ENCODE measurements at places on chromosomes 16 and 17. TPM values are rescaled to one million over a fixed set of nuclear protein-coding genes. Genes with fewer than 3 reads are reported as not detected.

CRISPLD2 gene
- total RNA-seq = 127 TPM

TMEM98 gene
- total RNA-seq = 98.1 TPM

CEP295NL gene
- total RNA-seq = 3.0 TPM

FCSK gene
- total RNA-seq = 11.4 TPM

TERB1 gene
- not detected for total RNA-seq

RTN4RL1 gene
- not detected for total RNA-seq

TP53TG3C gene
- 0.29 TPM for total RNA-seq

PRKCA gene
- 31.2 TPM for total RNA-seq

TPSB2 gene
- total RNA-seq = not detected

SEZ6L2 gene
- total RNA-seq = 17.7 TPM

PCTP gene
- total RNA-seq = 15.9 TPM

C1QL1 gene
- not detected for total RNA-seq

COX6A2 gene
- not detected for total RNA-seq

CCL1 gene
- not detected for total RNA-seq

Measured in placental pericyte (primary cell).